Effector memory CD4-positive, alpha-beta T cell (primary cell): ENCODE measurements at places on chromosomes 5 and 9.

DNA sequence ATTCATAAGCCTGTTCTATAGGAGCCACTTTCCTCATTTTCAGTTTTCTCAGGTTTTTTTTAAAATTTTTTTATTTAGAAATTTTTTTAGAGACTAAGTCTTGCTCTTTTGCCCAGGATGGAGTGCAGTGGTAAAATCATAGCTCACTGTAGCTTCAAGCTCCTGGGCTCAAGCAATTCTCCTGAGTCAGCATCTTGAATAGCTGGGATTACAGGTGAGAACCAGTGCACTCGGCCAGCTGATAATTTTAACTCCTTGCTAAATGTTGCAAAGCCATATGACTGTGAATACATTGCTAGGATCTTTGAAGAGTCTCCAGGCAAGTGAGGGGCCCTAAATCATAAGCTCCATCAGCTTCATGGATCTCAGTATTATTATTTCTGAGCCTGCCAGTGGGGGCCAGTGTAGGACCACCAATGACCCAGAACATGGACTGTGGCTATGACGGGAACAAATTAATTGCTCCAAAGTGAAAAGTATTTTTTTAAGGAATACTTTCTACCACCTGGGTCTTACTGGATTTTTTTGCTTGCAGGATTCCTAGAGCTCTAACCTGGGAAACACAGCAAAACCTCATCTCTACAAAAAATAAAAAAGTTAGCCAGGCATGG is 5.7 kb upstream of the GAPVD1 start:
- no peak for DNase-seq

- no peak for DNase-seq
These were observed 671.4 kb downstream of the NR2F1-AS1 start for GRCh38 chr5:92909602-92909962.

DNA sequence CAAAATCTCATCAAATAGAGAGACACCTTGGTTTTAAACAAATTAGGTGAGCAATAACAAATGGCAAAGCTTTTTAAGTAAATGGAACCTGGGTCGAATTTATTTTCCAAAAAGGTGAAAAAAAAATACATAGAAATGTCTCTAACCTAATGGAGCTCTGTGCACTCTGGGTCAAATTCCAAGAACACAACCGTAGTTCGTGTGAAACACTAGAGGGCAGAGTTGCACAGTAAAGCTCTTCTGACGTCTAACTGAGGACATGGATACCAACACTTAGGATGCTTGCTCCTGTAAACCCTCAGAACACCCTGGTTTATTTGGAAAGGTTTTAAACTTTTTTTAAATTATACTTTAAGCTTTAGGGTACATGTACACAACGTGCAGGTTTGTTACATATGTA is 18.9 kb downstream of the MARCHF11 start:
- no peak for DNase-seq

DNA sequence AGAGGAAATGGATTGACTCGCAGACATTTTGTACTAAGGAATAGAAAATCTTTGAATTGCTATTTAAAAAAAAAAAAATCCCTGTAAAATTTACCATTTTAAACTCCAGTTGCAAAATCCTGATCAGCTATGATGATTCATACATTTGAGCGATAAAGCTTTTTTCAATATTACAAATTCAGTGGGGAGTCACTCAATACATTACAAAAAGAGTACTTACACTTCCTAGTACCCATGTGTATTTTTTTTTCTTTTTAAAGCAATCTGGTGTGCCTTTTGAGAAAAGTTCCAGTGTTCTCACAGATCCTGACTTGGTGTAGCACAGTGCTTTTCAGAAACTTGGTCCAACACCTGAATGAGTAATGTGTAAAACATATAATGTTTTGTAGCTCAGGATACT is 54.3 kb downstream of the PIK3R1 start:
- no peak for DNase-seq

DNA sequence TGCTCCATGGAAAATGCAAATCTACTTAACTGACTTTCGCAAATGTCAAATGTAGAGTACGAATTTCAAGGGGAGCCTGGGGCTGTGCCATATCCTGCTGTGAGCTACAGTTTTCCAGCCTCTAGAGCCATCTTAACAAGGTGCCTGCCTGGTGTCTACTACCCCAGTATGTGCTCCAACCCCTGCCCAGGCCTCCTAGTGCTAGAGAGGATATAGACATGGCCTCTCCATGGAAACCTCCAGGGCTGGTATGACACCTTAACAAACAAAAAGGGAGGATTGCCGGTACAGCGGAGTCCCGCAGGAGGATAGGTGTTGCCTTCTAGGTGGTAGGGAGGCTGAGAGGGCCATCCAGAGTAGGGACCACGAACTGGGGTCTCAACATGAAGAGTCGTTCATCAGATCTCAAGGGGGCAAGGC is 13.6 kb upstream of the IL3 start:
- DNase-seq = no peak

- no peak for DNase-seq
These were observed 133.1 kb upstream of the FAM174A start for GRCh38 chr5:100402071-100402470.

DNA sequence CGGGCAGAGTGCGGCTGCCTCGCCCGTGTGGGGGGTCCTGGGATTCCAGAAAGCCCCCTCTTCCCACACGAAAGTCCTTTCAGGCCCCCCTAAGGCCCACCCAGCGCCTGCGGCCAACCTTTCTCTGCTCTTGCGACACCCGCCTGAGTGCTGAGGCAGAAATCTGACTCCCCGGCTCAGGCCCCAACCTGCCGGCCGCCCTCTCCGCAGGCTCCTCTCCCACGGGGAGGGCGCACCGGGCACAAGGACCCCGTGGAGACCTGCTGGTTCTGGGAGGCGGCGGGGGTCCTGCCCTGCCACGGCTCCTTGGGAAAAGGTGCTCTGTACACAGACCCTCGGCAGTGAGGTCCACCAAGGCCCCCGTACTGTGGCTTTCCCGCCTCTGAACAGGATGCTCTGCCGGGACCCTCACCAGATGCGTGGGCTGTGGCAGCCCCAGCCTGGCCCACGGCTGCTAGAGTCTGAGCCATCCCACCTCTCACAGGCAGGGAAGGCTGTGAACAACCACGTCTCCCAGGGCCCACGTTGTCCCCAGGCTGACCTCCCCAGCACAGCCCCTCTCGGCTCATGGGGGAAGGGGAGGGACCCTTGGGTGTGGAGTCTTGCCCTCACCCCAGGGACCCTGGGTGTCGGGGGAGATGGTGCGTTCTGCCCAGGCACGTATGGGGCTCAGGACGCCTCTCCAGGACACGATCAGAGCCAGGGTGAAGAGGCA is 41.5 kb upstream of the EGFL7 start:
- DNase-seq = no peak

- DNase-seq = no peak
These were observed 722 bp downstream of the TBC1D9B start for GRCh38 chr5:179906795-179907555.

DNA sequence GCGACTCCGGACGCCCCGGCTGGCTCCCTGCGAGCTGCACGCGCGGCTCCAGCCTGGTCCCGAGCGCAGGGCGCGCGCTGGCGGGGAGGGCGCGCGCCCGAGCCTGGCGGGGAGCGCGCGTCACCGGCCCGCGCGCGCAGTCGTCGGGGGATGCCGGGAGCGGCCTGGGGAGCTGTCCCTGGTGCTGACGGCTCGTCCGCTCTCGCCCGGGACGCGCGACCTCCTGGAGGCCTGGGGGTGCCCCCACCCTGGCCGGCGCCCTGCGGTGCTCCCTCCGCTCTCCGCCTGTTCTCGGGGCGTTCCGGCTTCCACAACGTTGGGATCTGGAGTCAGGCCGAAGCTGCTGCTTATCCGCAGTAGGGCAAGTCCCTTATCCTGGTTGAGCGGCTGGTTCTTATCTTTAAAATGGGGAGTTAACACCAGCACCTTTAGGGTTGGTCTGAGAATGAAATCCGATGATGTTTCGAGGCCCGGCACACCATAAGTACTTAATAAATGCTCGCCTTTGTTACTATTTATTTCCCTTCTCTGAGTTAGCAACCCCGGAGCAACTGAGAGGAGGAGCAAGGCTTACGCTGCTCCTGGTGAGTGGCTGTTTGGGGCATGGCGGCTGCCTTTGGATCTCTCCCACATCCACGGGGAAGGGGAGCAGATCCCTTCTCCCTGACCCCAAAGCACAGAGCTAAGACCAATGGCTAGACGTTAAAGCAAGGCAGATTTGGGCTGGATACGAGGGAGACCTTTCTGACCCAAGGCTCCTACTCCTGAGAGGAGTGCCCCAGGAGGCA is at the start of gene FAM163B:
FAM163B (minus strand) TSS at position 79 of the 788 bp plus-strand sequence. CDS start 29,166 bp downstream, outside the sequence.
- DNase-seq = no peak

- no peak for DNase-seq
These were observed 301.4 kb downstream of the PDE4D start for GRCh38 chr5:59592101-59592500.

DNA sequence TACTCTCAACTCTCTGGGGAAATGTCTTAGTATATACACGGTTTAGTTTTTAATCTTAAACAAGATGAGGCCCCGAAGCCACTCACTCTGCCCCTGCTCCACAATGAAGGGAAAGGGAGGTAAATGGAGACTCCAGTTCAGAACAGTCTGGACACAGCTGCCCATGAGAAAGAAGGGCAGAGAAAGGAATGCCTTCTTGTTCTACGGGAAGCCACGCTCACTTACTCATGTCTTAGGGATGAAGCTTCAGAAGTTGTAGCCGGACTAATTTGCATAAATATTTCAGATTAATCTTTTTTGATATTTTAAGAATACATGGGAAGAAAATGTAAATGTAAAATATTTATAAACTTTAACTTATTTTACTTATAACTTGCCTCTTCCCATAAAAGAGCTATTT is 94.0 kb downstream of the COL23A1 start:
- DNase-seq = no peak
